ENCODE measurements at places on chromosomes 6 and 20. TPM values are rescaled to one million over a fixed set of nuclear protein-coding genes. Genes with fewer than 3 reads are reported as not detected.

DNA sequence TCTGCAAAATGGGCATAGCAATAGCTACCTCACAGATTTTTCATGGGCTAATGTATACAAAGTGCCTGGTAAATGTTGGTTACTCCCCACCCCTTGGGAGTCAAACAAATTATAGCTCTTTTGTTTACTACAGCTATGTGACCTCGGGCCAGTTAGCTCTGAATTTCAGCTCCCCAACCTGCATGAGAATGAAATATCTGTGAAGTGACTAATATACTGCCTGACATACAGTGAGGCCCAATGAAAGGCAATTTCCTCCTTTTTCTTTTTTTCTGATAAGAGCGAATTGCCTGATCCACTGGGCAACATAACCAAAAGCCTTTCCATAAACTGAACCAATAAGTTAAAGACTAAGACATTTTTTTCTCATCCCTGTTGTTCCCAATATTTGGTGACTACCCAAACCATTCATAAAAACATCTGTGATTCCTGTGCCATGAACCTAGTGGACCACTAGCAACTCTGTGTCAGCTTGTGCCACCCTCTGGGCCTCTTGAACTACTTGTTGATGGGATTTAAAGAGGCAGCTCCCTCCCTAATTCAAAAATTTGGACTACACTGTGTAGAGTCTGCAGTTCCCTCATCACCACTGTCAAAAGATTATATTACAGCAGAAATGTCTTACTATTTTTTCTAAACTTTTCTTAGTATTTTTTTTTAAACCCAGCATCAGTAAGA lies 91.9 kb upstream of the TMEM30A start:
- DNase-seq = peak; percentile 83

GRCh38 chr6:44277763-44278162 lies 7.5 kb downstream of the TMEM151B start:
- no peak for DNase-seq

DNA sequence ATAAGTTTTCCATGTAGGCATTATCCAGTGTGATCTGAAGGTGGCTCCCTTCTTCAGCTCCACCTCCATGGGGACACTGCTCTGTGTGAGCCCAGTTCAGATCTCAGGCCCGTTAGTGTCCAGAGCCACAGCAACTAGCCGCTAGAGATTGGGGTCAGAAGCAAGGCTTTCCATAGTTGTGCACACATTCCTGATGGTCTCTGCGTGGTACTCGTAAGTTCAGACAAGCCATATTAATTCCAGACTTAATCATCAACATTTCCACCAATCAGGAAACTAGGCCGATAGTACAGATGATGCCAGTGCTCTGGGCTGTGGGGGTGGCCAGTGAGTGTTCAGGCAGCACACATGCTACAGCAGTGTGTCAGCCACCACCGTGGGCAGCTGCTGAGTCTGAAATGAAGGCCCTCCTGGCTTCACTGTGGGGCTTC lies 17.5 kb upstream of the SYNCRIP start:
- peak; percentile 76 for DNase-seq

Gene TRIM31
- total RNA-seq = not detected

GRCh38 chr20:47349365-47350180 lies 6.9 kb downstream of the ZMYND8 start:
- no peak for DNase-seq

Gene TINAG
- total RNA-seq = 16.5 TPM

Gene SLC22A7
- not detected for total RNA-seq

Measured in renal cortical epithelial cell (primary cell).